PC-3 (cell line): ENCODE measurements at places on chromosomes 4 and X. TPM values are rescaled to one million over a fixed set of nuclear protein-coding genes. Genes with fewer than 3 reads are reported as not detected.

The MCF2 gene
- not detected in 2 replicates for total RNA-seq

The FAM47E gene
- 0.91 and 0.98 TPM in 2 replicates for total RNA-seq

The ANXA5 gene
- total RNA-seq, result 271 and 280 TPM in 2 replicates

The ZNF674 gene
- total RNA-seq, result 8.2 and 9.0 TPM in 2 replicates

GRCh38 chr4:13881892-13882291, 254.4 kb upstream of the BOD1L1 start:
- no peaks in the 10 kb centered on the region for H3K27me3 ChIP-seq
- no peak overlapping the region for H3K27ac ChIP-seq
- no peak for DNase-seq
- no peaks in the 10 kb centered on the region for H3K36me3 ChIP-seq

- no peak overlapping the region for H3K27ac ChIP-seq
- no peak overlapping the region for H3K4me3 ChIP-seq
- no peaks in the 10 kb centered on the region for H3K36me3 ChIP-seq
- no peaks in the 10 kb centered on the region for H3K4me1 ChIP-seq
- DNase-seq, result no peak
- H3K27me3 ChIP-seq, result no peaks in the 10 kb centered on the region
Measured at GRCh38 chr4:151669990-151670389, 90.8 kb downstream of the GATB start.

- no peak overlapping the region for H3K27ac ChIP-seq
- no peaks in the 10 kb centered on the region for H3K36me3 ChIP-seq
- H3K4me1 ChIP-seq, result peaks cover 9% of the 10 kb centered on the region
- DNase-seq, result no peak
- H3K27me3 ChIP-seq, result no peaks in the 10 kb centered on the region
Measured at GRCh38 chrX:107851215-107851614, 25.5 kb downstream of the MID2 start.

DNA sequence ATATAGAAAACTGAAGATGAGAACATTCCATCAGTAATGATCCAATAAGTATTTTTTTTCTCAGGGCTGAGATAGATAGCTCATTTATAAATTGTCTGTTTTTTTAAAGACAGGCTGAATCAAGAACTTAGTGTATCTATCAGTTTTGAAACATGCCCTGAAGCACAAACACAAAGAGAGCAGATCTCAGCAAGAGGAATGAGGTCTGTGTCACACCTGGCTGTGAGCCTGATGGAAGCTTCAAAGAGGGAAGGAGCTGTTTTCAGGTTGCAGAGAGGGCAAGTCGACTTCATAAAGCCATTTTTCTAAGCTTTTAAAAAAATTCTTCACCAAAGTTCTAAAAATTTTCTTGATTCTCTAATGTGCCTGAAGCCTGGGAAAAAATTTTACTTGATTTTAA, 434.9 kb downstream of the PDGFC start:
- H3K4me3 ChIP-seq, result no peak overlapping the region
- H3K27ac ChIP-seq, result no peak overlapping the region
- no peaks in the 10 kb centered on the region for H3K4me1 ChIP-seq

- peak; percentile 46 for DNase-seq
- H3K27ac ChIP-seq, result no peak overlapping the region
- peaks cover 4% of the 10 kb centered on the region; the same call in 1 of the 2 replicates for H3K4me1 ChIP-seq
- H3K27me3 ChIP-seq, result no peaks in the 10 kb centered on the region
- no peaks in the 10 kb centered on the region for H3K36me3 ChIP-seq
Measured at GRCh38 chr4:53601251-53601764, 10.0 kb upstream of the LNX1 start.

DNA sequence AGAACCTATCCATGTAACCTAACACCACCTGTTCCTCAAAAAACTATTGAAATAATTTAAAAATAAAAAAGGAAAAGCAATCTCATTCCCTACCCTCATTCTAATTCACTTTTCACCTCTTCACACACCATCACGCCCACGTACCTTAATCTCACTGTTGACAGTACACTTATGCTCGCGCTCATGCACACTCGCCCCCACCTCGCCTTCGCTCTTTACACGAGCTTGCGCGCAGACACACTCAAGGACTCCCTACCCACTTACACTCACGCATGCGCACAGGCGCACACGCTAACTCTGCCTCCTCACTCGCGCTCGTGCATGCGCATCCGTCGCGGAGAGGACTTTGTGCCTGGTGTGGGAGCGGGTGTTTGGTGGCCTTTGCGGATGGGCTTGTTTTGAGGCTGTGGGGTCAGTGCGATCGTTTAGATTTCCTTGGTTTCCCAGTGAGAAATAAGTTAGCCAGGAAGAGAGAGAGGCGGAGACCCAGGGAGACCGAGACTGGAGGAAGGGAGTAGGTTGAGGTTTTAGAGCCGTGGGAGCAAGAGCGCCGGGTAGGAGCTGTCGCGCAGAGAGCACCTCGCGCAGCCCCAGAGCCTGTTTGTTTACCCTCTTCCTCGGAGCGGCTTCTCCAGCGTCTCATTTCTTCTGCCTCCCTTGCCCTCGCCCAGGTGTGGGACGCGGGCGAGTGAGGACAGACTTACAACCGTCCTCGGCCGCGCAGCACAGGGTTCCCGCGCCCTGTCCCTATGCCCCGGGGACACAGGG, 8.1 kb upstream of the GSX2 start:
- H3K27ac ChIP-seq, result no peak overlapping the region
- no peaks in the 10 kb centered on the region for H3K36me3 ChIP-seq
- peak overlapping the region; percentile 76 for H3K4me3 ChIP-seq
- H3K4me1 ChIP-seq, result peaks cover 10% of the 10 kb centered on the region; the same call in 1 of the 2 replicates

DNA sequence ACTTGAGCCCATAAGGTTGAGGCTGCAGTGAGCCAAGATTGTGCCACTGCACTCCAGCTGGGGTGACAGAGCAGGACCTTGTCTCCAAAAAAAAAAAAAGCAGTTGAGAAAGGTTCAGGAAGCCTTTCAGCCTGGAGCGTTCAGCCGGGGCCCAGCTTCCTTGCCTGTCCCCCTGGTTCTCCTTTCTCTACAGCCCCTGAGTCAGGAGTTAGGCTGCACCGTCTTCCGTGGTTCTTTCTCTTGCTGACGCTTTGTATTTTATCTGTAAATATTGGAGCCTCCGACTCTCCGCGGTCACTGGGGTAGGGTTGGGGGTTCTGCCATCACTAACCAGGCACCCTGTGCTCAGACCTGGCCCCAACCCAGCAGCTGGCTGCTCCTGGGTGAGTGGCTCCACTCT, 13.8 kb upstream of the UVSSA start:
- DNase-seq, result no peak
- H3K27me3 ChIP-seq, result no peaks in the 10 kb centered on the region
- peaks cover 16% of the 10 kb centered on the region for H3K36me3 ChIP-seq
- H3K4me1 ChIP-seq, result peaks cover 14% of the 10 kb centered on the region
- no peak overlapping the region for H3K27ac ChIP-seq

GRCh38 chr4:99324361-99324760, 3.2 kb upstream of the ADH1B start:
- DNase-seq, result no peak
- H3K36me3 ChIP-seq, result no peaks in the 10 kb centered on the region
- no peak overlapping the region for H3K27ac ChIP-seq
- H3K4me1 ChIP-seq, result no peaks in the 10 kb centered on the region
- H3K4me3 ChIP-seq, result no peak overlapping the region
- no peaks in the 10 kb centered on the region for H3K27me3 ChIP-seq

GRCh38 chr4:71062436-71062835, 69.0 kb downstream of the DCK start:
- no peaks in the 10 kb centered on the region for H3K36me3 ChIP-seq
- H3K4me1 ChIP-seq, result no peaks in the 10 kb centered on the region
- no peak overlapping the region for H3K4me3 ChIP-seq
- H3K27me3 ChIP-seq, result 0 out of 2 replicates have a peak, but pooled peaks cover 6% of the 10 kb centered on the region
- H3K27ac ChIP-seq, result no peak overlapping the region
- no peak for DNase-seq

DNA sequence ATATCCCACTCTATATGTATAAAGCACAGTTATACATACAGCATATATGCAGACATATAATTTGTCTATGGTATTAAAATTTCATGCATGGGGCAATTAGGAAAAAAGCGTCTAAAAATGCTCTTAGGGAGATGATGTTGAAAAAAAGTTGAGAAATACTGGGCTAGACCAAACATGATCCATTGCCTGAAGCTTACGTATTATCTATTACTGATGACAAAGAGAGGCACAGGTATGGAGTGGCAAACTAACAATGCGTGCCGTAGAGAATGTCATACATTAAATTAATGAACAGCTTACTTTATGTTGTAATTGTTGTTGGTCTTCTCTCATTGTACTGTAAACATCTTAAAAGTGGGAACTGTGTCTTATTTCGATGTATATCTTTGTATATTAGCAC, 13.9 kb downstream of the RHOH start:
- no peaks in the 10 kb centered on the region for H3K4me1 ChIP-seq
- H3K36me3 ChIP-seq, result no peaks in the 10 kb centered on the region
- H3K27ac ChIP-seq, result no peak overlapping the region
- H3K27me3 ChIP-seq, result no peaks in the 10 kb centered on the region
- no peak overlapping the region for H3K4me3 ChIP-seq
